ENCODE measurements at places on chromosomes 13 and 19. TPM values are rescaled to one million over a fixed set of nuclear protein-coding genes. Genes with fewer than 3 reads are reported as not detected.

The ZNF667 gene
- total RNA-seq: 22.6 TPM

The PSG3 gene
- total RNA-seq: not detected

The NRTN gene
- total RNA-seq: 0.25 TPM

The SMAD9 gene
- total RNA-seq: 14.8 TPM

The LHB gene
- not detected for total RNA-seq

The SIX5 gene
- total RNA-seq: 0.98 TPM

The FARP1 gene
- total RNA-seq: 79.2 TPM

The WIZ gene
- 19.4 TPM for total RNA-seq

The CYSLTR2 gene
- total RNA-seq: 3.0 TPM

The ZNF541 gene
- total RNA-seq: under 0.01 TPM

The PEAK3 gene
- total RNA-seq: under 0.01 TPM

The FUT1 gene
- 0.49 TPM for total RNA-seq

The ZNF345 gene
- 26.8 TPM for total RNA-seq

The PSG2 gene
- not detected for total RNA-seq

The GPR18 gene
- not detected for total RNA-seq

The PGLYRP2 gene
- not detected for total RNA-seq

The ZNF536 gene
- total RNA-seq: 18.2 TPM

The KLK14 gene
- total RNA-seq: not detected

The IL4I1 gene
- total RNA-seq: not detected

The PDE4C gene
- 1.2 TPM for total RNA-seq

The SCEL gene
- 0.25 TPM for total RNA-seq

The HNRNPA1L2 gene
- total RNA-seq: 8.4 TPM

The NLRP9 gene
- not detected for total RNA-seq

The CPB2 gene
- not detected for total RNA-seq

The CDC34 gene
- 36.4 TPM for total RNA-seq

The FGF22 gene
- total RNA-seq: 0.25 TPM

The CNFN gene
- not detected for total RNA-seq

The PRR20E gene
- total RNA-seq: not detected

The SCN1B gene
- 0.49 TPM for total RNA-seq

The CAPS gene
- total RNA-seq: 5.7 TPM

The CD320 gene
- total RNA-seq: 15.5 TPM

The STK24 gene
- 29.0 TPM for total RNA-seq

The ZNF724 gene
- total RNA-seq: 10.6 TPM

The RAP2A gene
- total RNA-seq: 158 TPM

The ZNF560 gene
- total RNA-seq: 0.49 TPM

The MEIOSIN gene
- total RNA-seq: not detected

The NAPSA gene
- 0.25 TPM for total RNA-seq

The KLK12 gene
- not detected for total RNA-seq

The RGS9BP gene
- total RNA-seq: 0.49 TPM

Data from temporal lobe (tissue), 4 donors.